ENCODE measurements at places on chromosomes 12 and 14.

DNA sequence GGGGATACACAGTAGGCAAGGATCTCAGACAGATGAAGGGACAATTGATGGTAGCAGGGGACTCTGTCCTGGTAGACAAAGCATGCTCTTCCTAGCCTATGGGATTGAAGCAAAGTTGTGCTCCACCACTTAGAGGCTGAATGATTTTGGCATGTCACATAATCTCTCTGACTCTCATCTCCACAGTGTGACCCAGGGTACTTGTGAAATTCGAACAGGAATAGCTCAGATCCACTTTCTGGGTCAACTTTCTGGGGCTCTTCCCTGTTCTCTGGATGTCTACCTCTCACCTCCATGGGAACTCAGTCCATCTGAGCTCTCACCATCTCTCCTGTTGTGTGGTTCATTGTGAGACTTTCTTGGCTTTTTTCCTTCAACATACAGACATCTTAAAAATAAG, 1.7 kb upstream of the DCD start:
- no peak for DNase-seq

DNA sequence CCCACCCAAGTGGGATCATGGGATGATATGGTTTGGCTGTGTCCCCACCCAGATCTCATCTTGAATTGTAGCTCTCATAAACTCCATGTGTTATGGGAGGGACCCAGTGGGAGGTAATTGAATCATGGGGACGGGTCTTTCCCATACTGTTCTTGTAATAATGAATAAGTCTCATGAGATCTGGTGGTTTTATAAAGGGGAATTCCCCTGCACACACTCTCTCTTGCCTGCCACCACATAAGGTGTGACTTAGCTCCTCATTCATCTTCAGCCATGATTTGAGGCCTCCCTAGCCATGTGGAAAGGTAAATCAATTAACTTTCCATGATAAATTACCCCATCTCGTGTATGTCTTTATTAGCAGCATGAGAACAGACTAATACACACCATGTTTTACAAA, 109.2 kb downstream of the IGF1 start:
- DNase-seq, result no peak

GRCh38 chr12:30391766-30392366, 303.8 kb downstream of the IPO8 start:
- no peak for DNase-seq

DNA sequence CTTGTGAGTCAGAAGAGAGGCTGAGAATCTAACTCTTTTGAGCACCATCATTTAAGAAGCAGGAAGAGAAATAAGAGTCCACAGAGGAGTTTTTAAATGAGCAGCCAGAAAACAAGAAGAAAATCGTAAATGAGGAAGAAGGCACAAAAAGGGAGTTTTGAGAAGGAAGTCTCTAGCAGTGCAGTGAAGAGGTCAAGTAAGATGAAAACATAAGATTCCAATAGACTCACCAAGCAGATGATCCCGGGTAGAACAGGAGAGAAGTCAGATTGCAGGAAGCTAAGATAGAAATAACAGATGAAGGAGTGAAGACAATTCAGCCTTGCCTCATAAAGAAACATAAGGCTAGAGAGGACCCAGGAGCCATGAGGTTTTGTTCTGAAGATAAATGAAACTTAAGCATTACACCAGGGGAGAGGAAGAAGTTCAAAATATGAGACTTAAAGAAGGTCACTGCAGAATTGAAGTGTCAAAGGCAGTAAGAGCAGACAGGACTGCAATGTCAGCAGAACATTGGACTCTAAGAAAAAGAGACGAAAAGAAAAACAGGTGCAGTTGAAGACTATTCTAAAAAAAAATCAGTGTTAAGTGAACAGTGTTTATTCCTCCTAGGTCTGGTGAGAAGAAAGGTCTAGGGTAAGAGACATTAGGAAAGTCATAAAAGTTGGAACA, 229.0 kb downstream of the SEC23A start:
- DNase-seq, result no peak

GRCh38 chr12:62873116-62873825, 61.7 kb downstream of the PPM1H start:
- DNase-seq, result no peak

DNA sequence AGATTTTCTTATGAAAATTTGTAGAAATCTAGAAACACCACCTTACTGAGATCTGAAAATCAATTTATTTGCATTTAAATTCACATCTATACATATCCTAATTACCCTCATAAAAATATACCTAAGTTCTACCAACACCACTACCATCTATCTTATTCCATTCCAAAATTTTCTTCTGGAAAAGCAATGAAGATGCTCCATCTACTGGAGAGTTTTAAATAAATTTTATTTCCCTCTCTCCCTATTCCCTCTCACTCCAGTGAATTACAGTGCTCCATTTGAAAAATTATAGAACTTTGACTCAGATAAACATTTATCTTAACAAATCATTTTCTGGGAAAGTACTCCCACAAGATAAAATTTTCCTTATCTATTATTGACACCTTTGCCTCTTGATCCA, 2.3 kb upstream of the C14orf39 start:
- no peak for DNase-seq

GRCh38 chr12:89372584-89373370, 20.5 kb upstream of the DUSP6 start:
- no peak for DNase-seq
